ENCODE measurements at places on chromosomes 16 and 17.
A peak's percentile ranks its signal among the peaks of the same experiment; 100 is the strongest.

DNA sequence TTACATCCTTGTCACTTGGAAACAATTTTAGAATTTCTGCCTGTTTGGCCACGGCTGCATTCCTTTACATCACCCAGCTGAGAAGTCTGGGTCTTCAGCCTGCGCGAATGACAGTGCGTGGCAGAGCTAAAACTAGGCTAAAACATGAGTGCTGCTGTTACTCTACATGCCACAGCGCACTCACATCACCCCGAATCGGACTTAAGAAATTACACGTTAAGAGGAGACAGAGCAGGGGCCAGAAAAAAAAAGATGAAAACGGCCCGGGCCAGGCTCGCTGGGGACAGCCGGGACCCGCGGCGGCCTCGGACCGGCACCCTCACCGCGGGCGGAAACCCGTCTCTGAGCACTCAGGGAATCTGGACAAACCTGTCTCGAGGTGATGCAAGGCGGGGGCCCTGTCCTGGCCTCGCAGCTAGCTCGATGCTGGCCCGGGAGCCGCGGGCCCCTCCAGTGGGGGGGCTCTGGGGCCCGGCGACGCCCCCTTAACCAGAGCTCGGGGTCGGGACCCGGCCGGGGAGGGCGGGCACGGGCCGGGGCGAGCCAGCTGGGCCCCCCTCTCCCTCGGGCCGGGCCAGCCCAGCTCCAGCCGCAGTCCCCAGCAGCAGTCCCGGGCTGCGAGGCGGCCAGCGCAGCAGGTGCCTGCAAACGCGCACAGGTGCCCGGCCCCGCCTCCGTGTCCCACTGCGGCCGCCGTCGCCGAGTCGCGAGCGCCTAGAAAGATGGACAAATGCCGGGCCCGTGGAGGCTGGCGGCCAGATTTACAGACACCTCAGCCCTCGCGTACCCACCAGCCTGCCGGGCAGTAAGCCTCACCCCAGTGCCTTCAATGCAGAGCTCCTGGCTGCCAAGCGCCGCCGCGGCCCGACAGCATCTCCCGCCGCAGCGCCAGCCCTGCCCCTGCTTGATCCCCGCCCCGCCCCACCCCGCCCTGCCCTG is at the start of gene AKTIP:
TSS of gene AKTIP (minus strand) at position 879 of the 939 bp plus-strand sequence. CDS start 2,950 bp downstream, outside the sequence.
- DNase-seq, result no peak

GRCh38 chr17:27816946-27817345 is 16.6 kb upstream of the NOS2 start:
- no peak for DNase-seq

GRCh38 chr16:2715519-2715918 is 4.5 kb downstream of the PRSS27 start:
- peak; percentile 54 for DNase-seq

GRCh38 chr17:802481-802880 is 20.3 kb downstream of the MRM3 start:
- no peak for DNase-seq

GRCh38 chr16:6059671-6060070 is 962.1 kb upstream of the EEF2KMT start:
- no peak for DNase-seq
